Gastroesophageal sphincter (tissue), 4 donors: ENCODE measurements at places on chromosomes 6 and 20. TPM values are rescaled to one million over a fixed set of nuclear protein-coding genes. Genes with fewer than 3 reads are reported as not detected.

DNA sequence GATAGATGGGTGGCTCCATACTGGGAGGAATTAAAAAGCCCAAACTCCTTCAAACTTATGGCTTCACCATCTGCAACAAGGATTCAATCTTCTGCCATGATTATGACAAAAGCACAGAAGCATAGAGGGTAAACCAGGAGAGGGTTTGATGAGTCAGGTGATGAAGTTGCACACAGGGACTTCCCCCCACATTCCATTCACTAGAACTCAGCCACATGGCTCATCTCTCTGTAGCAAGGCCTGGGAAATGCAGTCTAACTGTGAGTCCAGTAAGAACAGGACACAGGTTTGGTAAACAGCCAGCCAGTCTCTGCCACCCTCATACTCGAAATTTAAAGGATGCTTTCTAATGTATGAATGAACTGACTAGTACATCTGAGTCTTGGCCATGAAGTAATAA is 142.9 kb downstream of the HIVEP2 start:
- ATAC-seq = peak; percentile 78

- no peak for ATAC-seq
Measured at GRCh38 chr6:145583753-145584152, 151.6 kb downstream of the EPM2A start.

RAET1L gene
- 0.23 TPM for total RNA-seq

CCN2 gene
- total RNA-seq = 283 TPM

DNA sequence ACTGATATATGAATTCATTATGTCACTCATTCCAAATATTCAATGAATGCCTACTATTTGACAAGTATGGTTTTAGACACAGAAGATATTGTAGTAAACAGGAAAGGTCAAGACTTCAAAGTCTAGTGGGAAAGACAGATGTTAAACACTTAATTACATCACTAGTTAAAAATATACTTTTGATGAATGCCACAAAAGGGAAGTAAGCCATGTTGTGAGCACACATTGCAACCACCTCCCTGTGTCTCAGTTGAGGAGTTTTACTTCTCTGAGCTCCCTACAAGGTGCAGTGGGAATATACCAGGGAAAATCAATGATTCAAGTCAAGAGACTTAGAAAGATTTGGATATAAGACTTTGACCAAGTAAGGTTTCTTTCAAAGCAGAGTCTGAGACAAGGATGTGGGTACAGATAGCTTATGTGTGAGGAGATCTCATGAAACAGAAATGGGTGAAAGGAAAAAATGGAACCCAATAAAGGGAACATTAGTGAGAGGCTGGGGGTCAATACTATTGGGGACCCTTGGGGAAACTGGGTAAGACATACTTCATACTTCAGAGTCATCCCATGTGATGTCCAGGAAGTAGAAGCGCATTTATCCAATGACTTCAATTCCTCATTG is 503.7 kb downstream of the KIF16B start:
- ATAC-seq = no peak

STMND1 gene
- total RNA-seq = not detected

PBOV1 gene
- not detected for total RNA-seq

GPSM3 gene
- total RNA-seq = 5.1 TPM

MYH7B gene
- total RNA-seq = 0.78 TPM

DNA sequence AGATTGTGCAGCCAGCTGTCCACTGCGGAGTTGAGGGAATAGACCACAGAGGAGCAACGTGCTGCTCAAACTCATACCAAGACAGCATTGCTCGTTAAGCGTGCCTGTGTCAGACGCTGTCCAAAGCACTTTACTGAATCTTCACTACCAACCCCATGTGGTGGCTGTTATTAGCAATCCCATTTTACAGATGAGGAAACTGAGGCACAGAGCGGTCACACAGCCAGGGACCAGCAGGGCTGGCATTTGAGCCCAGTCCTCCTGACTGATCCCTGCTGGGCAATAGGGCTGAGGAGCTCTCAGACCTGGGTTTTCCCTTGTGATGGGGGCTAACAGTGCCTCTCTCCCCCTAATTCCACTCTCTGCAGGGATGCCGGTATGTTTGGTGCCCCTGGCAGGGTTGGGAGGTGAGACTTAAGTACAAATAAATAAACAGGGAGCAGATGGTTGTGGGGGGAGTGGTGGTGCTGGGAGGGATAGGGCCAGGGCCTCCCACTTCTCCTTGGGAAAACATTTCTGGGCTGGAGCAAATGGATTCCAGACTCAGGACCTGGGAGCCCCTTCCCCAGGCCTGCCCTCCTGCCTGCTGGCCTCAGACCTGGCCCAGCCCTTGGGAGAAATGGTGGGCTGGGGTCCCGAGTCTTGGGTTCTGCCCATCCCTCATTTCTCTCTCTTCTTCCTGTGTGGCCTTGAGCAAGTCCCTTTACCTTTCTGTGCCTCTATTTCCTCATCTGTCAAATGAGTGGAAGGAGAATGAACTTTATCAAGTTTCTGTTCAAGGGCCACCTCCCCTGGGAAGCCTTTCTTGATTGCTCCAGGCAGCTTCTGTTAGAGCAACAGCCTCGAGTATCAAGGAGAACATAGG is 17.7 kb downstream of the SRXN1 start:
- no peak for ATAC-seq

DNA sequence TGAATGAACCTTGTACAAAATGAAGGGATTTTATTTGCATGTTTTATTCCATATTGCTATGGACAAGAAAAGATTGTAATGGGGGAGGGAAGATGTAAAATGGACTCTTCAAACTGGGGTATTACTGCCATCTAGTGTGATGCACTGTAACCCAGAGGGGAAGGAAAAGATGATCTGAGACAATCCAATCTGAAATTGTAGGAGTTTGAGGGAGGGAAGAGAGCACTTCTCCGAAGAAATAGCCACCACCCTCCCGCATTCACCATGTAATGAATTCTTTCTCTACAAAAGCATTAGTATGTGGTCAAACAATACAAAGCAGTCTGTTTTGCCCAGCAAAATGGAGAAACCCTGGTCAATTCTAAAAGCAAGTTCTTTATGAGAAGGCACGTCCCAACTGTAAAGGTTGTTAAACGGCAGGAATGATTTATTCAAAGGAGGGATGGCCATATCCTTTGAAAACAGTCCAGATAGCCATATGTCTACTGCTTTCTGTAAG is 679.5 kb upstream of the NRSN1 start:
- no peak for ATAC-seq

GRCh38 chr6:134816780-134817179 is 133.1 kb downstream of the ALDH8A1 start:
- ATAC-seq = no peak

LY6G6F gene
- total RNA-seq = not detected

DNA sequence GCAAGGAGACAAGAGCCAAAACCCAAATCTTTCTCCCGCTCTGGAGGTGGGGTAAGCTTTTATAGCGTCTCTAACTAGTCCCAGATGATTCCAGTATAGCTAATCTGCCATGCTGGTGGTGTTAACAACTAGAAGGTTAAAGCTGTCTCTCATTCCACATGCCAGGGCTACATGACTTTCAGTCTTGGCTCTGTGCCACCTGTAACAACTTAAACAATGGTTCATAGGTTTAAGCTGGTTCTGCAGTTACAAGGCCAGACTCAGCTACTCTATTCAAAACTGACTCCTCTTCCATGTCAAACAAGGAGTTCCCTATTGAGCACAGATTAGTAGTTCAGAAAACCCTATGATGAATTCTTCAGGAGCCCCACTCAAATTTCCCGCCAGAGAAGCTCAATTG is 128.9 kb downstream of the ELOVL4 start:
- ATAC-seq = no peak

DNA sequence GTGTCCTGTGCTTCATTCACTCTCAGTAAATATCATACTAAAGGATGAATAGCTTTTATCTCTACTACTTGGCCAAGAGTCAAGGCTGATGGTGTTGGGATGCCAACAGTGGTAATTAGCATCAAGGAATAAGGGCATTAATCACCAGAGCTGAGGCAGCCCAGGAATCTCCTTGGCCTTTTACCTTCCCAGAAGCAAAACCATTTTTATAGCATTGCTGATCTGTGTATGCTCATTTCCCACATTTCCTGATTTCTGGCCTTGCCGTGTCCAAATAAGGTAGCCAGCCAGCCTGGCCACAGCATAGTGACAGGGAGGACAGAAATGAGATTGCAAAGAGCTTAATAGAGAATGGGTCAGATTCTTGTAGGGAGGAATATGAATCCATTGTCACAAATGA is 76.7 kb upstream of the FOXO3 start:
- no peak for ATAC-seq

DNA sequence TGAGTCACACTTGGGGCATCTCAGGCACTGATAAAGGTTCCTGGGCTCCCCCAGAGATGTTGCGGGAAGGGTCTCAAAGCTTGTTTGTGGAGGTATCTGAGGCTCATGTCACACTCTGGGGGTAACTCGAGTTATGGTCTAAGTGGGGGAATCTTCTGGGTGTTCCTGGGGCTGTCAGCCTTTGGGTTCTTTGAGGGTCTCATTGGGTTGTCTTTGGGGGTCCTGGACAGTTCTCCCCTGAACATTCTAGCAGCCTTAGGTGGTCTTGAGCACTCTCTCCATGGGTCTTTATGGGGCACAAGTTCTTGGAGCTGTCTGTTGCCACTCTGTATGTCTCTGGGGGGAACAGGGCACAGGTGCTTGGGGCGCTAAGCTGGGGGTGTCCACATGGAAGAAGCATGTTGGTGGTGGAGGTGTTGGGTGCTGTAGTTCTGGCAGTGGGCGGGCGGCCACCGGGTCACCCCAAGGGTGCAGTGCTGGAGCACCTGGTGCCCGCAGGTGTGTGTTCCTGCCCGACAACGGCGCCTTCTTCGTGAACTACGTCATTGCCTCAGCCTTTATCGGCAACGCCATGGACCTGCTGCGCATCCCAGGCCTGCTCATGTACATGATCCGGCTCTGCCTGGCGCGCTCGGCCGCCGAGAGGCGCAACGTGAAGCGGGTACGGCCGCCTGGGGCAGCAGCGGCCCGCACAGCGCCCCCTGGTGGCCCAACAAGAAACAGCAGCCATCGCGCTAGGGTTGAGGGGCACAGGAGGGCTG is 7.1 kb upstream of the CAPN11 start:
- peak; percentile 85 for ATAC-seq

METTL24 gene
- 18.6 TPM for total RNA-seq

L3MBTL1 gene
- 7.9 TPM for total RNA-seq

DNA sequence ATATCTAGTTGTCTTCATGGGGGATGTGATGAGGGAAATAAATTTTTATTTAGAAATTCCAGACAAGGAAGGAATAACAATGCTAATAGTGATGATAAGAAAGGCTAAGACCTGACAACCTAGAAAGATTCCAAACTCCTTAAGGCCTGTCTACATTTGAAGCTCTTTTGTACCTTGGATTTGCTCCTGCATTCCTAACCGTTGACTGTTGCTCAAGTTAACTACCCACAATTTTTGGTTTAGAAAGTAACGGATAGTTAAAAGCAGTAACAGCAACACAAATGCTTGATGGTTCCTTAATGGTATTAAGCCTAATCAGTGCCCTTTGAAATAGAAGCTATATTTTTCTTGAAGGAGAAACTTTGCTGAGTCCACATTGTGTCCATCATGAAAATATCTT is 52.9 kb downstream of the TRMT11 start:
- no peak for ATAC-seq

SYTL3 gene
- 5.9 TPM for total RNA-seq

ADAM33 gene
- total RNA-seq = 105 TPM

DNA sequence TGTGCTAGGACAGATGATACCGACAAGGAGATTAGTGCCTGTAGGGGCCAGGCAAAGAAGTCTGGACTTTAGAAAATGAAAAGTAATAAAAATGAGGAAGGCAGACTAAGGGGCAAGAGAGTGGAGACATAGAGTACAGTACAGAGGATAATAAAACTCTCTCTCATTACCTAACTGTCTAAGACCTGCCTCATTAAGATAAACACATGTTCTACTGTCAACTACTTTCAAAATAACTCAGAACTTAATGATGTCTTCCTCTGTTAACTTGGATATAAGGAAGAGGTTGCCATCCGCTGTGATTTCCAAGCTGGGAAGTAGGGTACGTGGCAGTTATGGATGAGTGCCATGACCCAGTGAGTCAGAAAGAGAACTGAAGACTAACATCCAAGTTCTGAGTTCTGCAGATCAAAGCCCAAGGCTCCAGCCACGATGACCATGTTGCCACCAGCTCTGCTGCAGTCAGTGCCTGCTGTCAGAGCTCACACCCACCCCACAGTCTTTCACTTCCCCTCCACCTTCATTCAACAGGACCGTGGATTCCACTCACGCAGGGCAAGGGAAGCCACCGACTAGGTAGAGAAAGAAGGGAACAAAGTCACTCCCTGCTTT is 81.8 kb downstream of the KIF16B start:
- peak; percentile 36 for ATAC-seq

GRCh38 chr6:167711768-167712730 is 114.7 kb upstream of the AFDN start:
- no peak for ATAC-seq

DNA sequence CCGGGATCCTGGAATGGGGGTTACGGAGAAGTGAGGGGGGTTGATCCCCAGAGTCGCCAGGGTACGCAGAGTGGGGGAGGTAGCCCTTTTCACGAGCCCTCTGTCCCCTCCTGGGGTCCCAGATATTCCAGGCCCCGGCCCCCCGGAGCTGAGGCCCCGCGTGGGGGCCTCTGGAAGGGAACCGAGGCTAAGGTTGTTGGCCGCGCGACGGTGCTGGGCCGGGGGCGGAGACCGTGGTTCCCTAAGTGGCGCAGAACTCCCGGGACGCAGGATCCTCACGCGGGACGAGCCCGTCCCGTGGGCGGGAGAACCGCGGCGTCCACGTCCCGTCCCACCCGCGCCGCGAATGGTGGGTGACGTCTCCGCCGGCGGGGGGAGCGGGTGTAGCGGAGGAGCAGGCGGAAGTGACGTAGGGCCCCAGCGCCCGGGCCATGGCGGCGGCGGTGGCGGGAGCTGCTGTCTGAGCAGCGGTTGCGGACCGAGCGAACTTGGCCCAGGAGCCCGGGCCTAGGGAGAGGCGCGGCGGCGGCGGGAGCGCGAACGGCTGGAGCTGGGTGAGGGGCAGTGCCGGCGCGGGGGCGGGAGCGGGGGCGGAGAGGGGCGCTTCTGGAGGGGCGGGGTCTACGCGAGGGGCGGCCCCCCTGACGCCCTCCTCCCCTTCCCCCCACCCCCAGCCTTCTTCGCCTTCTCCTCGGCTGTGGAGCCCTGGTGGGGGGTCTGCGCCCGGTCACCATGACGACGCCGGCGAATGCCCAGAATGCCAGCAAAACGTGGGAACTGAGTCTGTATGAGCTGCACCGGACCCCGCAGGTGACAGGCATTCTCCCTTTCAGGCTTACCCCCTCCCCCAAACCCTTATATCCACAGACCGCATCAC is at the start of gene RING1:
RING1 (plus strand) TSS at position 410 of the 877 bp plus-strand sequence; CDS start at position 733, 323 bp downstream.
- peak; percentile 81 for ATAC-seq

CRIP3 gene
- not detected for total RNA-seq
